ENCODE measurements at places on chromosomes 4 and X.

GRCh38 chrX:136767104-136767941, 13.4 kb downstream of the ARHGEF6 start:
- no peaks in the 10 kb centered on the region for H3K36me3 ChIP-seq
- DNase-seq, result no peak
- peaks cover 12% of the 10 kb centered on the region for H3K27me3 ChIP-seq
- no peak overlapping the region for H3K27ac ChIP-seq
- H3K4me3 ChIP-seq, result peak overlapping the region; percentile 27
- H3K4me1 ChIP-seq, result no peaks in the 10 kb centered on the region

- no peak overlapping the region for H3K27ac ChIP-seq
- H3K4me1 ChIP-seq, result no peaks in the 10 kb centered on the region
- no peaks in the 10 kb centered on the region for H3K36me3 ChIP-seq
- no peak for DNase-seq
- H3K27me3 ChIP-seq, result no peaks in the 10 kb centered on the region
Measured at GRCh38 chr4:29066861-29067260, 1653.3 kb upstream of the PCDH7 start.

GRCh38 chrX:110038900-110039299, 36.0 kb downstream of the TMEM164 start:
- no peak overlapping the region for H3K27ac ChIP-seq
- H3K27me3 ChIP-seq, result no peaks in the 10 kb centered on the region
- no peak overlapping the region for H3K4me3 ChIP-seq
- no peaks in the 10 kb centered on the region for H3K36me3 ChIP-seq
- no peak for DNase-seq
- H3K4me1 ChIP-seq, result no peaks in the 10 kb centered on the region

GRCh38 chr4:80036306-80036705, 36.7 kb downstream of the ANTXR2 start:
- H3K27ac ChIP-seq, result no peak overlapping the region
- no peaks in the 10 kb centered on the region for H3K27me3 ChIP-seq
- peaks cover 43% of the 10 kb centered on the region for H3K36me3 ChIP-seq
- no peak overlapping the region for H3K4me3 ChIP-seq
- no peak for DNase-seq

DNA sequence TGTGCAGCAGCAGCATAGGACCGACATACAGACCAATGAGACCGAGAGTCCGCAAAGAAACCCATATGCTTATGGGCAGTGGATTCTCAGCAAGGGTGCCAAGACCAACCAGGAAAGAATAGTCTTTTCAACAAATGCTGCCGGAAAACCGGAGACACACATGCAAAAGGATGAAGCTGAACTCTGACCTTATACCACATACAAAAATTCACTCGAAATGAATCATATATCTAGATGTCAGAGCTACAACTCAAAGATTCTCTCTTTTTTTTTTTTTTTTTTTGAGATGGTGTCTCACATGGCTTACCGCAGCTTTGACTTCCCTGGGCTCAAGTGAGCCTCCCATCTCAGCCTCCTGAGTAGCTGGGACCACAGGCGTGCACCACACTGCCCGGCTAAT, 16.0 kb upstream of the MXD4 start:
- no peaks in the 10 kb centered on the region for H3K27me3 ChIP-seq
- no peaks in the 10 kb centered on the region for H3K36me3 ChIP-seq
- H3K27ac ChIP-seq, result no peak overlapping the region
- H3K4me3 ChIP-seq, result no peak overlapping the region

- no peak for DNase-seq
- H3K27ac ChIP-seq, result no peak overlapping the region
- H3K4me1 ChIP-seq, result peaks cover 4% of the 10 kb centered on the region
Measured at GRCh38 chr4:181827246-181827645, 416.0 kb upstream of the TENM3 start.

GRCh38 chrX:120727452-120727851, 97.6 kb upstream of the C1GALT1C1 start:
- H3K4me1 ChIP-seq, result no peaks in the 10 kb centered on the region
- no peak overlapping the region for H3K4me3 ChIP-seq
- no peak for DNase-seq
- no peaks in the 10 kb centered on the region for H3K27me3 ChIP-seq
- H3K36me3 ChIP-seq, result no peaks in the 10 kb centered on the region
- no peak overlapping the region for H3K27ac ChIP-seq

- no peaks in the 10 kb centered on the region for H3K36me3 ChIP-seq
- H3K4me1 ChIP-seq, result no peaks in the 10 kb centered on the region
- DNase-seq, result no peak
- no peak overlapping the region for H3K27ac ChIP-seq
- H3K4me3 ChIP-seq, result no peak overlapping the region
- no peaks in the 10 kb centered on the region for H3K27me3 ChIP-seq
Measured at GRCh38 chrX:109344678-109345077, 137.2 kb downstream of the GUCY2F start.

GRCh38 chr4:169620880-169621248, 486 bp downstream of the CLCN3 start:
- H3K27ac ChIP-seq, result peak overlapping the region; percentile 66
- H3K36me3 ChIP-seq, result no peaks in the 10 kb centered on the region
- peaks cover 21% of the 10 kb centered on the region for H3K4me1 ChIP-seq
- peak overlapping the region; percentile 62 for H3K4me3 ChIP-seq
- DNase-seq, result no peak

DNA sequence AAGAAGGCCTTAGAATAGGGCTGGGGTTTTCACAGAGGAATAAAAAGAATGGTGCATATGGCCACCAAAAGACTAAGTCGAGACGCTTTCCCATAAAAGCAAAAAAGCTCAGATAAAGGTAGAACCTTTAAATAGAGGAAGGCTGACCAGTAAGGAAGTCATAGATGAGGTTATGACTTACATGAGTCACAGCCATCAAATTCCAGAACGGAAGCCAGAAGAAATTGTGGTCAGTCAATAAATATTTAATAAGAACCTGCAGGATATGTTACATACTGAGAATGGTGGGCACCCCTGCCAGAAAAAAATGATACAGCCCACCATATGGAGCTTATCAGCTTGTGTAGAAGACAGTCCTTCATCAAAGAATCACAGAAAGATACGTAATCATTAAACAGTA, 120.1 kb downstream of the MANBA start:
- no peak overlapping the region for H3K4me3 ChIP-seq
- H3K4me1 ChIP-seq, result peaks cover 11% of the 10 kb centered on the region

DNA sequence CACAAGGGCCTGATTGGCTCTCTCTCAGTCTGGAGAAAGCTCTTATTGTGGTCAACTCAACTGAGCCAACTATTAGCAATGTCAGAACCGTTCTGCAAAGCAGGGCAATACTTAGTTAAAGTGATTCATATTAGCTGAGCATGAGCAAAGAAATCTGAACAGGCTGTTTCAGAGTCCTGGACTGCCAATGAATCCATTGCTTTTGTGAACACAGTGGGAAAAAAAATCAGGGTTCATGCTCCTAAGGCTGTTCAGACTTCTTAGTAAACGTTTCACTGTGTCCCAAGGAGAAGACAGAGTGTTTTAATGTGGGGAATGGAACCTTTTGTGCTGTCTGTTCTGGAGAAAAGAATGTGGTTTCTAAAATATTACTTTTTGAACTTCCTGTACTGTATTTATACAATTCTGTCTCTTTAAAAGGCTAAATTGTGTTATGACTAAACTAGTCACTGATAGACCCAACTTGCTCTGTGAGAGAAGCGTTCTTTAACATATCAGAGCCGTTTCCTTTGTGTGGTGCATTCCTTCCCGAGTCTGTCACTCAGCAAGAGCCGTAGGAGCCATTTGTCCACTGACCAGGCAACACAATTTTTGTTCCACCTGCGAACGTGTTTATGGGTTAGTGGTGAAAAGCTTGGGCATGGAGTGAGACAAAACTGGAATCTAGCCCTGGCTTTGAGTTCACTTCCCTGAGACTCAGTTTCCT, 366.1 kb downstream of the FBXO8 start:
- no peaks in the 10 kb centered on the region for H3K36me3 ChIP-seq
- H3K27ac ChIP-seq, result no peak overlapping the region
- H3K4me1 ChIP-seq, result no peaks in the 10 kb centered on the region
- no peak overlapping the region for H3K4me3 ChIP-seq

GRCh38 chr4:8920969-8921368, 49.3 kb upstream of the HMX1 start:
- no peak for DNase-seq
- no peaks in the 10 kb centered on the region for H3K27me3 ChIP-seq
- H3K4me1 ChIP-seq, result no peaks in the 10 kb centered on the region

GRCh38 chrX:149469406-149469805, 35.7 kb downstream of the IDS start:
- no peaks in the 10 kb centered on the region for H3K27me3 ChIP-seq
- no peaks in the 10 kb centered on the region for H3K4me1 ChIP-seq
- no peak overlapping the region for H3K27ac ChIP-seq
- DNase-seq, result no peak
- H3K36me3 ChIP-seq, result no peaks in the 10 kb centered on the region
- H3K4me3 ChIP-seq, result no peak overlapping the region

GRCh38 chr4:41572516-41572915, 34.6 kb downstream of the LIMCH1 start:
- H3K4me3 ChIP-seq, result no peak overlapping the region
- no peak for DNase-seq
- peak overlapping the region; percentile 98 for H3K27ac ChIP-seq

GRCh38 chrX:51461053-51462044, 35.0 kb downstream of the NUDT11 start:
- no peak overlapping the region for H3K27ac ChIP-seq
- no peaks in the 10 kb centered on the region for H3K4me1 ChIP-seq
- H3K27me3 ChIP-seq, result no peaks in the 10 kb centered on the region
- no peak overlapping the region for H3K4me3 ChIP-seq

DNA sequence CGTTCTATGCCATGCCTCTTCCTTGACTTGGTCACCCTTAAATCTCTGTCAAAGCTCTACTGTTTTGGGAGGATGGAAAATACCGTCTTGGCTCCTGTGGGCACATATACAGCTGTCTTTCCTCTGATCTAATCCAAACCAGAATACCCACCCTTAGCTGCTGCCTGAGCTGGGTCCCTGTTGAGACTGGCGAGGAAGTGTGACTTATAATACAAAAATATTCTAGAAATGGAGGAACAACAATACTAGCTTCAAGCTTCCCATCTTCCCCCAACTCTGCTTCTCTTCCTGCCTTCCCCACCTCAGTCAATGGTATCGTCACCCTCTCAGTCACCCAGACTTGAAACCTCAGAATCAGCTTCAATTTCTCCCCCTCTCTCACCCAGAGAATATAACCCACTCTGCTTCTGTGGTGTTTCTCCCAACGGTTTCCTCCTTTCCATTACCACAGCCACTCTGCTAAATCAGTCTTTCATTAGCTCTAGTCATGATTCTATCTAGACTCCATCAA, 599 bp upstream of the IL2RG start:
- no peaks in the 10 kb centered on the region for H3K36me3 ChIP-seq
- no peak overlapping the region for H3K4me3 ChIP-seq

GRCh38 chrX:11992271-11992670, 146.0 kb upstream of the FRMPD4 start:
- no peaks in the 10 kb centered on the region for H3K27me3 ChIP-seq
- DNase-seq, result no peak
- H3K27ac ChIP-seq, result no peak overlapping the region
- no peaks in the 10 kb centered on the region for H3K36me3 ChIP-seq
- H3K4me1 ChIP-seq, result no peaks in the 10 kb centered on the region
- H3K4me3 ChIP-seq, result no peak overlapping the region

DNA sequence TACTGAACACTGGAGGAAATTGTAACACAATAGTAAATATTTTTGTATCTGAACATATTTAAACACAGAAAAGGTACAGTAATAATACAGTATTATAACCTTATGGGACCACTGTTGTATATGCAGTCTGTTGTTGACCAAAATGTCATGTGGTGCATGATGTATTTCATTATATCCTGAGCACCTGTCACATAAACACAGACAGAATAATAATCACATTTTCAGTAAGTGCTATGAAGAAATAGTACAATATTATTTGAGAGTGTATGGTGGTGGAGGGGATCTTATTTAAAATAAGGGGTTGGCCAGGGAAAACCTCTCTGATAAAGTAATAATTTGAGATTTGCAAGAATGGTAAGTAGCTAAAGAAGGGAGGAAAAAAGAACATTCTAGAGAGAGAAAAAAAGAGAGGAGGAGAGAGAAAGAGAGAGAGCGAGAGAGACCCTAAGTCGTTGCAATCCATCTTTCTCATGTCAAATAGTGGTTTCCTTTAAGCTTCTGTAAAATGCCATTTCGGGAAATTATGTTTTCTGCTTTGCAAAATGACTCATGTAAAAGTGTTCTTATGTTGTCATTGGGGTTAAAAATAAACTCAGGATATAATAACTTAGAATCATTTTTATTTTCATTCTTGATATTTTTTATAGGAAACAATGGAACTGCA, 19.3 kb upstream of the CLNK start:
- H3K36me3 ChIP-seq, result no peaks in the 10 kb centered on the region
- H3K27ac ChIP-seq, result no peak overlapping the region
- no peaks in the 10 kb centered on the region for H3K27me3 ChIP-seq
- H3K4me1 ChIP-seq, result no peaks in the 10 kb centered on the region
